Natural killer cell (primary cell): ENCODE measurements at places on chromosomes 7 and 10. TPM values are rescaled to one million over a fixed set of nuclear protein-coding genes. Genes with fewer than 3 reads are reported as not detected.

The BCAP29 gene
- 33.3 TPM for total RNA-seq

- DNase-seq = no peak
Measured at GRCh38 chr10:124904796-124905195, 37.1 kb upstream of the ZRANB1 start.

The SLC26A5 gene
- 0.30 TPM for total RNA-seq

DNA sequence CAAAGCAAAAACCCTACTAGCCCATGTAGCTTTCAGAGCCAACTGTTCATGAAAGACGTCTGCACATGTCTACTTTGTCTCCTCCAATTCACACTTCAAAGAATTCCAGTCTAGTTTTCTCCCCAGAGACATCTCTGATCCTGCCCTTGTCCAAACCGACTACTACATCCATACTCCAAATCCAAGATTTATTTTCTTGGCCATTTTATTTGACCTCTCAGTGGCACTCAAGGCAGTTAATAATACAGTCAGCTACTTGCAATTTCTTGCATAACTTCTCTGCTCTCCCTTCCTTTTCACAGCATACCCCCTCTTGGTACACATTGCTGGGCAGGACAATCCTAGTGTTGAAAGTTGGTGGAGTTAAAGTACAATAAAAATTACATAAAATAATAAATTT is 170.9 kb upstream of the INHBA start:
- no peak for DNase-seq

GRCh38 chr10:130801784-130802183 is 509.7 kb downstream of the TCERG1L start:
- DNase-seq = no peak

DNA sequence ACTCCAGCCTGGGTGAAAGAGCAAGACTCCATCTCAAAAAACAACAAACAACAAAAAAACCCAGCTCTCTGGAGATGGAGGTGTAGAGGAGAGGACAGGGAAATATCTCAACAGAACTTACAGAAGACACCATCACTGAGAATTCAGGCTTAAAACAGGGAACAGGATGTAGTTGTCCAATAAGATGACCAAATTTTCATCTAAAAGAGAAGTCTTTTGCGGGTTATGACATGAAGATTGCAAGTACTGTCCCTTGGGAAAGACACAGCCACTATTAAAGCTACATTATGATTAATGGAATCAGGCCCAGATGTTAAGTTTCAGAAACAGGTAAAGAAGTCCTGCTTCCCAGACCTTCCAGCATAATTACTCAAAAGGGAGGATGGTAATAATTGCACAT is 235.2 kb upstream of the NRP1 start:
- DNase-seq = no peak

DNA sequence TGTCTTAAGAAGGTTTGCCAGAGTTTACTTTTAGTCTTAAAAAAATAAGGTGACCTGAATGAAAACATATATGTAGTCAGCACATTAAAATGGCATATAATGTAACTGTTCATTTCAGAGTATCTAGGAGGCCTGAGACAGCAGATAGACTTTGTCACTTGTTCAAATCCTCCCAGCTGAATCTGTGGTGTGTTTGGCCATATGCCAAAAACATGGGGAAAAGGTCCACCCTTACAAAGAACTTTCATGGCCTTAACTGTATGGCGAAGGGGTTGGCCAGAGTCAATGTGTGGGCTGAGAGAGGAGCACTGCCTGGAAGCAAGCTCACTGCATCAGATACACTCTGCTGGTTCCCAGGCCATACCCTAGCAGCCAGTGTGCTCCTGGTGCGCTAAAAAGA is 113.7 kb downstream of the ALOX5 start:
- no peak for DNase-seq

The WNT8B gene
- total RNA-seq = not detected

DNA sequence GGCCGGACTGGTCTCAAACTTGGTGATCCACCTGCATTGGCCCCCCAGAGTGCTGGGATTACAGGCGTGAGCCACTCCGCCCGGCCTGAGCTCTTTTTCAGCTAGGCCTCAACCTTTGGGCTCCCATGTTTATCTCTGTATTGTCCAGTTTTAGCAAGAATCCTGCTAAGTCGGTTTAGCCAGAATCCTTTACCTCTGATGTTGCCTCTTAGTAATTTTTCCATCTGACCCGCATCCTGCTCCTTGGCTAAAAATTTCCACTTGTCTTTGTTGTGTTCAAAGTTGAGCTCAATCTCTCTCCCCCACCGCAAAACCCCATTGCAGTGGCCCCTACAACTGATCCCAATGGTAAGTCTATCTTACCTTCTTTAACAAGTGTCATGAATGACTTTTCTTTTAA is 20.7 kb upstream of the ST7 start:
- no peak for DNase-seq

DNA sequence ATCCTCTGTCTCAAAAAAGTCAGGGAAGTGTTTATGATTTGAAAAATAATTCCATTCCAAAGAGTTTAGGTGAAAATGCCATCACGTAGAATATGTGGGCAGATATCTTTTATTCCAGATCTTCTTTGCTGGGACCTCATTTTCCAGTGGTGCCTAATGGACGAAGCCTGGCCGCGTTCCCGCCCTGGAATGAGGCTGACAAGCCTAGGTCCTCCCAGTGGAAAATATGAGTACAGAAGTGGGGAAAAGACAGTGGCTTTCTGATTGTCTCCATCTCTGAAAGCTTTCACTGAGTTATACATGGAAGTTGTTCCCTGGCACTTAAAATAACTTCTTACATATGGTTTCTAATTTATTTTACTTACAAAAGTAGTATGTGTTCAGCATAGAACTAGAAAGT is 139.4 kb downstream of the TACC2 start:
- no peak for DNase-seq

GRCh38 chr7:150981644-150982043 is 3.5 kb upstream of the KCNH2 start:
- no peak for DNase-seq
